ENCODE measurements at places on chromosomes 5 and 9.

GRCh38 chr9:87579781-87580541, 82.3 kb downstream of the DAPK1 start:
- H3K4me3 ChIP-seq, result no peak overlapping the region
- H3K27me3 ChIP-seq, result no peaks in the 10 kb centered on the region

DNA sequence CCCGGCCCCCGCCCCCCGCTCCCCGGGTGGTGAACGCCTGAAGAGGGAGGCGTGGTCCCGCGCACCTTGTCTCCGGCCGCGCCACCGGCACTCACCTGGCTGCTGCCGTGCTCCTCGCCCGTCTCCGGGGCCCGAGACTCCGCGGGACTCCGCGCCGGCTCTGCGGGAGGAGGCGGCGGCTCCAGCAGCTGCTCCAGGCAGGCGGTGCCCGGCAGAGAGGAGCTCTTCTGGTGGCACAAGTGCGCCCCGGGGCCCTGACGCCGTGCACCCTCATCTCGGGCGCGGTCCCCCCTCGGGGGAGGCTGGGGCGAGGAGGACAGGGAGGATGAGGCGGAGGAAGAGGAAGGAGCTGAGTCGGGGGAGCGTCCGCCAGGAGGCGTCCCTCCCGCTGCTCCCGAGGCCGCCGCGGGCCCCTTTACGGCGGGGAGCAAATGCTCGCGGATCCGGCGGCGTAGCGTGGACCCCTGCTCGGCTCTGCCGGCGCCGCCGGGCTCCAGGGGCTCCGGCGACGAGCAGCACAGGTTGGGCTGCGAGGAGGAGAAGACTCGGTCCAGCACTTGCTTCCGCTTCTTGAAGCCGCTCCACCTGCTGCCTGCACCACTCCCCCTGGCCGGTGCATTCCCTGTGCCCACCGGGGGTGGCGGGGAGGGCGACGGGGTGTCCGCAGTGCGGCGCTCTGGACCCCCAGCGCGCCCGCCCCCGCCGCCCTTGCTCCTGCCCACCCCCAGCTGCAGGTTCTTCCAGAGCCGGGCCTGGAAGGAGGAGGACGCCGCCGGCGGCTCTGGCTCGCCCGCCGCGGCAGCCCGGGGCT, 928 bp downstream of the MCTP1 start:
- H3K4me3 ChIP-seq, result peak overlapping the region; percentile 43
- no peak overlapping the region for H3K27ac ChIP-seq
- DNase-seq, result peak; percentile 39
- H3K36me3 ChIP-seq, result no peaks in the 10 kb centered on the region
- H3K27me3 ChIP-seq, result peaks cover 20% of the 10 kb centered on the region

GRCh38 chr5:1368236-1368635, 23.3 kb upstream of the CLPTM1L start:
- no peak overlapping the region for H3K27ac ChIP-seq
- no peak for DNase-seq
- H3K27me3 ChIP-seq, result peaks cover 65% of the 10 kb centered on the region
- H3K4me3 ChIP-seq, result no peak overlapping the region

- no peak for DNase-seq
- no peaks in the 10 kb centered on the region for H3K4me1 ChIP-seq
- no peaks in the 10 kb centered on the region for H3K27me3 ChIP-seq
- no peaks in the 10 kb centered on the region for H3K36me3 ChIP-seq
- no peak overlapping the region for H3K4me3 ChIP-seq
Measured at GRCh38 chr5:113311301-113311700, 123.5 kb downstream of the TSSK1B start.

DNA sequence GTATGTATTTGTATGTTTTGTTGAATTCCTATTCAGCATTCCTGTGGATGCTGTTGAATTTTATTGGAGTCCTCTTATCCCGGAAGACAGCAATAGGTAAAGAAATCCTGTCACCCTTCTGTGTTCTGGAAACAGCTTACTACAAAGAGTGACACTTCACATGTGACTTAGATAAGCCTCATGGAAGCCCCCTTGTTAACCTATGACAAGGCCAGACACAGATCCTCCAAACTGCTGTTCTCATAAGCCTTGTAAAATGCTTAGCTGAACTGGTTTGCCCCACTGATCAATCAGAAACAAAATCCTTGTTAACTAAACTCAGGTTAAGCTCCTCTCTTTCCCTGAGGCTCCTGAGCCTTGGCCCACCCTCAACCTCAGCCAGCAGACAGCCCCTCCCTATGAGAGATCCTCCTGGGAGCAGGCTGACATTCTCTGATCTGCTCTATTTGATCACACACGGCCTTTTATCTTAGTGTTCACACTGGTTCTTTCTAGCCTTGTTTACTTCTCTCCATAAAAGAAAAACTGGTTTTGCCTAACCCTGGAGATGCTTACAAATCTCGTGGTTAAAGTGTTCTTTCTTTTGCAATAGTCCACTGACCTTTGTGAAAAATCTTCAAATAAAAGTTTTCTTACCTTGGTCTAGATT, 29.4 kb upstream of the ATP6V1G1 start:
- no peak overlapping the region for H3K4me3 ChIP-seq
- no peaks in the 10 kb centered on the region for H3K27me3 ChIP-seq
- H3K36me3 ChIP-seq, result no peaks in the 10 kb centered on the region

GRCh38 chr5:113296676-113297075, 138.1 kb downstream of the TSSK1B start:
- no peak overlapping the region for H3K4me3 ChIP-seq
- no peak for DNase-seq
- peaks cover 9% of the 10 kb centered on the region for H3K4me1 ChIP-seq
- no peak overlapping the region for H3K27ac ChIP-seq

DNA sequence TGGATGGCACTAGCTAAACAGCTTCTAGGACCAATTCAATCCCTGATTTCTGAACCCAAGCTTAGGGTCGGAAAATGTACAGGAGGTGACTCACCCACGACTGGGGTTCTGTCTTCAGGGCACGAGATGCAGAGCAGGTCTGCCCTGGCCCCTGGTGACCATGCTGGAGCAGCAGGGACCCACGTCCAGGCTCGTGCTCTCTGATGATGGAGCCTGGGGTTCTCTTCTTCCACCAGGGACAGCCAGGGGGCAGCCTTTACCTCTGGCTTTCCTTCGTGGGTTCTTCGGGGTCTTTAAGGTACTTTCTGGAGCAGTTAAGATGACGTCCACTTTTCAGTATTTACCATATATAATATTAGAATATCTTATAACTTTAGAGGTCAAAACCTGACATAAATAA, 2.1 kb downstream of the CFAP77 start:
- H3K4me3 ChIP-seq, result no peak overlapping the region
- H3K4me1 ChIP-seq, result peaks cover 9% of the 10 kb centered on the region
- H3K27ac ChIP-seq, result no peak overlapping the region
- H3K36me3 ChIP-seq, result no peaks in the 10 kb centered on the region
- H3K27me3 ChIP-seq, result peaks cover 34% of the 10 kb centered on the region

DNA sequence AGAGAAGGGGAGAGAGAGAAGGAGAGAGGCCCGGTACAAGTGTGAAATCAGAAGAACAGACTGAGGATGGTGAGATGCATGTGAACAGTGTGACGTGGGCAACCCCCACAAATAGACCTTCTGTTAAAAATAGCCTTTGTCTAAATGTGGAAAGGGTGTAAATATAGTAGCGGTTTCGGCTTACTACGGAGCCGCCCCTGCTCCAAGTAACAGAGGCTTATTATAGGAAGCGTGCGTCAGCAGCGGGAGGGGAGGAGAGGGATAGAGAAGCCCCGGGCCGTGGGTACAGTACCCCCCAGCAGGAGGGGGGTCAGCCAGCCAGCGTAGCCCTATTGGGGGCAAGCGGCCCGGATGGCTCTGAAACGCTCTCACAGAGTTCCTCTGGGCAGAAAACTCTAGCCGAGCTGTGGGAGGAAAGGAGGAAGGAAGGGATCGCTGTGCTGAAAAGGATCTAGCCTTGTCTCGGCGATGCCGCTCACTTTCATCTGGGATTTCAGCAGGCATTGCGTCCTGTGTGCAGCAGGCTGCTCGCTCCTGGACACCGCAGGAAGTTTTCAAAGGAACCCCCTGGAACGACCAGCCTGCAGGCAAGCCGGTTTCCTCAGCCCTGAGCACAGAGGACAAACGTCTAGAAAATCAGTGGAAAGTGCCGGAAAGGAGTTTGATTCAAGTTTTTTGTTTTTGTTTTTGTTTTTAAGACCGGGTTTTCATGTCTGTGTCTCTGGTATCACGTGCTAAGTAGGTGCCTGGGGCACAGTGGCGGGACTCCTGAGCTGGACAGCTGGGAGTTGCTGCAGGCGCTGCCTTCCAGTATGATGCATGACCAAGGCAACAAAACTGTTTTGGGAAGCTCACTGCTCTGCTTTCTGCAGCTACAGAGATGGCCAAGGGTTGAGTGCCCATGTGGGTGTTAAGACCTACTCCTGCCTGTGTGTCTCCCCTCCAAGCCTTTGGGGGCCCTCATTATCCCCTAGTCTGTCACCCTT, 146.6 kb downstream of the SEC61B start:
- H3K36me3 ChIP-seq, result no peaks in the 10 kb centered on the region
- H3K4me1 ChIP-seq, result no peaks in the 10 kb centered on the region
- H3K27me3 ChIP-seq, result peaks cover 17% of the 10 kb centered on the region
- DNase-seq, result no peak
- H3K4me3 ChIP-seq, result no peak overlapping the region

DNA sequence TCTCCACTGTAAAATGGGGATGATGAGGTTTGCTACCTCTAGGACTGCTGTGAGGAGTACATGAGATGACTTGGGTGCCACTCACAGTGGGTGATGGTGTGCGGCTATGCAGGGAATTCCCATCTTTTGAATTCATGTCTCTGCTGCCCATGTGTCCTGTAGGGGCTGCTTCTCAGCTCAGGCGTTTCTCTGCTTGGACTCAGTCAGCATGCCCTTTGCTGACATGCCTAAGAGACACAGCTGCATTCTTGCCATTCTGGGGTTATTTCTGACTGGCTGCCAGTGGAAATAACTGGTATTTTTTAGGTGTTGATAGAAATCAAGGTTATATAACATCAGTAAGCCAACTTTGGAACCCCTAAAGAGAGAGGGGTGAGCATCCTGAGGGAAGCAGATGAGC, 24.3 kb upstream of the XPA start:
- H3K27ac ChIP-seq, result no peak overlapping the region
- no peaks in the 10 kb centered on the region for H3K36me3 ChIP-seq
- H3K4me1 ChIP-seq, result no peaks in the 10 kb centered on the region
- peaks cover 50% of the 10 kb centered on the region for H3K27me3 ChIP-seq
- H3K4me3 ChIP-seq, result no peak overlapping the region

GRCh38 chr9:136726631-136727191, 14.3 kb downstream of the DIPK1B start:
- peak overlapping the region; percentile 97 for H3K27ac ChIP-seq
- H3K36me3 ChIP-seq, result peaks cover 69% of the 10 kb centered on the region
- H3K27me3 ChIP-seq, result no peaks in the 10 kb centered on the region

DNA sequence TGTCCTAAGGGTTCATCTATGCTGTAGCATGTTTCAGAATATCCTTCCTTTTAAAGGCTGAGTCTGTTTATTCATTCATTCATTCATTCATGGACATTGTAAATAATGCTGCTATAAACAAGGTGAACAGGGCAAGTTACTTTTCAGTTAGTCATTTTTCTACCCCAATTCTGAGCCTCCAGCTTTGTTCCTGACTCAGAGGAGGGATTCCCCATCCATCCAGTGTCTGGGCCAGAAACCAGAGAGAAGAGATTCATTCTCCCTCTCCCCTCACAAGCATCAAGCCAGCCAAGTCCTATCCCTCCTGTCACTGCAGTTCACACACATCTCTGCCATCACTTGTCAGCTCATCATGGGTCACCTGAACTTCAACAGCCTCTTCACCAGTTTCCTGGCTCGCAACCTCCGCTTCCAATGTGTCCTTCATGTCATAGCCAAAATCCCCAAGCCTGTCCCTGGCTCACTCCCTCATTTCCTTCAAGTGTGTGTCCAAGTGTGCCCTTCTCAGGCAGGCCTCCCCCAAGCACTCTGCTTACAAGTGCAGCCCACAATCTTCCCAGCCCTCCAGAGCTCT, 203.0 kb downstream of the TTLL11 start:
- no peak overlapping the region for H3K27ac ChIP-seq
- no peaks in the 10 kb centered on the region for H3K36me3 ChIP-seq
- no peak for DNase-seq
- H3K27me3 ChIP-seq, result peaks cover 50% of the 10 kb centered on the region

DNA sequence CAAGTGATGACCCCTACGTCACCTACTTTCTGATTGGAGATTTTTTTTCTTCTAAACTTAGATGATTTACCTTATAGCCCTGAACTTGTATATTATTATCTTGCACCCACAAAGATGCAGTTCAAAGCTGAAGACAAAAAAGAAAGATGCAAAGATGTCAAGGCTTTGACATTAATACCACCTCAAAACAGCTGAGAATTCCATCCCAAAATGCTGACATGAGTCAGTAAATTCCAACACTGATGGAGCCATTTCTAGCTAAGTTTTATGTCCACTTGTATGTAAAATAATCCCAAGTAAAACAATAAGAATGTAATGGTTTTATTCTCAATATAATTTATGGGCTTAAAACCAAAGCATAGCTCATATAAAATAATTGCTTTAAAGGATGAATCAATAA, 91.5 kb upstream of the CDH9 start:
- H3K4me3 ChIP-seq, result no peak overlapping the region
- no peak overlapping the region for H3K27ac ChIP-seq
- H3K36me3 ChIP-seq, result no peaks in the 10 kb centered on the region
- no peak for DNase-seq

- no peak overlapping the region for H3K4me3 ChIP-seq
- no peaks in the 10 kb centered on the region for H3K27me3 ChIP-seq
- no peaks in the 10 kb centered on the region for H3K36me3 ChIP-seq
Measured at GRCh38 chr9:13755551-13755950, 476.1 kb upstream of the MPDZ start.

GRCh38 chr9:14434971-14435718, 121.2 kb upstream of the NFIB start:
- no peak overlapping the region for H3K4me3 ChIP-seq
- DNase-seq, result no peak
- no peak overlapping the region for H3K27ac ChIP-seq
- H3K36me3 ChIP-seq, result no peaks in the 10 kb centered on the region
- H3K27me3 ChIP-seq, result no peaks in the 10 kb centered on the region

GRCh38 chr5:54655266-54655665, 137.7 kb downstream of the SNX18 start:
- no peak overlapping the region for H3K4me3 ChIP-seq
- H3K36me3 ChIP-seq, result no peaks in the 10 kb centered on the region

- no peak overlapping the region for H3K27ac ChIP-seq
- H3K36me3 ChIP-seq, result no peaks in the 10 kb centered on the region
- DNase-seq, result no peak
Measured at GRCh38 chr5:172164769-172165212, 23.2 kb downstream of the STK10 start.

DNA sequence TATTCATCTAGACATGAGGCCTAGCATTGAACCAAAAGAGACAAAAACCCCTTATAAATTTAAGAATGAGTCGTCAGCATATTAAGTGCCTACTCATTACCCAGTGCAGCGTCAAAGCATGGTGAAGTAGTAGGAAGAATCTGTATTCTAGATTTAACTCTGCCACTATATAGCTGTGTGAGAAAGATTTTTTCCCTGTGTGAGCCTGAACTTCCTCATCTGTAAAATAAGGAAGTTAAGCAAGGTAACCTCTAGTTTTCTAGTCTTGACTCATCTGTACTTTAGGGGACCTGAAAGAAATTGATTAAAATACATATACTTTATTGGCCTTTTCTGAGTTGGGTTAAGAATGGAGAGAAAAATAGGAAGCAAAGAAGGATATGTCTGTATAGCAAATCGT, 82.1 kb upstream of the RUSC2 start:
- no peak overlapping the region for H3K4me3 ChIP-seq
- H3K27ac ChIP-seq, result no peak overlapping the region
- H3K36me3 ChIP-seq, result no peaks in the 10 kb centered on the region
